ENCODE measurements at places on chromosomes 4 and X. TPM values are rescaled to one million over a fixed set of nuclear protein-coding genes. Genes with fewer than 3 reads are reported as not detected.

The IL2RG gene
- 1.2 TPM for total RNA-seq

The PNMA6F gene
- total RNA-seq = not detected

The ARSD gene
- 35.4 TPM for total RNA-seq

The NR3C2 gene
- 19.1 TPM for total RNA-seq

The RRH gene
- 0.16 TPM for total RNA-seq

The MAGEC3 gene
- total RNA-seq = not detected

The BGN gene
- 57.7 TPM for total RNA-seq

The DEFB131A gene
- total RNA-seq = not detected

The CTSO gene
- 51.2 TPM for total RNA-seq

The CTAG2 gene
- total RNA-seq = not detected

The HERC6 gene
- 10.0 TPM for total RNA-seq

The MAB21L2 gene
- total RNA-seq = 1.5 TPM

The VEGFD gene
- 2.6 TPM for total RNA-seq

The SPINK2 gene
- total RNA-seq = not detected

The FRG2 gene
- total RNA-seq = not detected

The ANXA5 gene
- 314 TPM for total RNA-seq

The AVPR2 gene
- 0.53 TPM for total RNA-seq

The ADGRL3 gene
- 70.1 TPM for total RNA-seq

The TMPRSS11B gene
- total RNA-seq = not detected

The GABRG1 gene
- 0.11 TPM for total RNA-seq

The GAGE12H gene
- total RNA-seq = not detected

The SERTM2 gene
- total RNA-seq = 0.37 TPM

The MBNL3 gene
- total RNA-seq = 44.1 TPM

The SEC31A gene
- total RNA-seq = 522 TPM

The TXLNG gene
- 12.2 TPM for total RNA-seq

The OCRL gene
- total RNA-seq = 23.4 TPM

The CHM gene
- total RNA-seq = 49.3 TPM

The CLDN34 gene
- total RNA-seq = 0.32 TPM

The FAM47E gene
- 4.0 TPM for total RNA-seq

The COL4A6 gene
- 39.0 TPM for total RNA-seq

The CXorf51B gene
- total RNA-seq = not detected

The SUPT20HL1 gene
- total RNA-seq = 0.16 TPM

The NSUN7 gene
- total RNA-seq = 9.0 TPM

The MND1 gene
- 9.6 TPM for total RNA-seq

The GAGE12F gene
- not detected for total RNA-seq

The RIPPLY1 gene
- not detected for total RNA-seq

The KIT gene
- total RNA-seq = 26.2 TPM

The HTN3 gene
- not detected for total RNA-seq

The TASL gene
- total RNA-seq = 2.6 TPM

The BANK1 gene
- total RNA-seq = 6.7 TPM

The RS1 gene
- not detected for total RNA-seq

The GPR50 gene
- 0.26 TPM for total RNA-seq

The MAGEC1 gene
- not detected for total RNA-seq

The MAGEC2 gene
- not detected for total RNA-seq

The CT45A5 gene
- not detected for total RNA-seq

The TNIP3 gene
- 0.21 TPM for total RNA-seq

The PIR gene
- total RNA-seq = 15.0 TPM

The ZAR1 gene
- total RNA-seq = not detected

The TCP11X2 gene
- total RNA-seq = not detected

The MAGEA2B gene
- not detected for total RNA-seq

The RAI2 gene
- 4.7 TPM for total RNA-seq

The SAGE1 gene
- total RNA-seq = not detected

The CYLC1 gene
- total RNA-seq = not detected

The FREM3 gene
- total RNA-seq = 1.5 TPM

The ENPP6 gene
- total RNA-seq = 1.9 TPM

The JAKMIP1 gene
- total RNA-seq = 0.58 TPM

The OSTC gene
- 150 TPM for total RNA-seq

The GPR119 gene
- total RNA-seq = not detected

The IL2 gene
- total RNA-seq = not detected
